Right cardiac atrium (tissue), 5 donors: ENCODE measurements at places on chromosomes 3 and 15.

DNA sequence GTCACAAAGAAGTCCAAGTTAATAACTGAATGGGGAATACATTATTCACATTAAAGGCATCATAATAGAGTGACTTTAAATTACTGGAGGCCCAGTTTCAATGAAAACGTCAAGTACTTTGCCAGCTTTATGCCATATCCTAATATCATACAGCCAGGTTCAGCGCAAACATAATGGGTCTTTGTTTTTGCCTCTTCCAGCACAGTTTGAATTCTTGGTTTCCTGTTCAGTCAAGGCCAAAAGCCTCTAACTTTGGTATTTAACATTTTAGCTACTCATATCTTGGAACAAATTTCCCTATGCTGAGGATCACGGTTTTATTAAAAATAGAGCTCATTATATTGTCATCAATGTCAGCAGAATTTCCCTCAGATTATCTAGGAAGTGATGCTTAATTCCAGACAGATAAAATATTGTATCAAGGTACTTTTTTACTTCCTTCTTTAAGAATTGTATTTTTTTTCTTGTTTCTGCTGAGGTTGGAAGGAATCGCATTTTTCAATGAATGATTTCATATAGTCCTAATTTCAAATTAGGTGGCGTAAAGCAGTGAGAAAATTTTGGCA, 269.2 kb downstream of the THRB start:
- DNase-seq, result no peak

- no peak for DNase-seq
Measured at GRCh38 chr15:69119683-69120395, 40.6 kb upstream of the GLCE start.

DNA sequence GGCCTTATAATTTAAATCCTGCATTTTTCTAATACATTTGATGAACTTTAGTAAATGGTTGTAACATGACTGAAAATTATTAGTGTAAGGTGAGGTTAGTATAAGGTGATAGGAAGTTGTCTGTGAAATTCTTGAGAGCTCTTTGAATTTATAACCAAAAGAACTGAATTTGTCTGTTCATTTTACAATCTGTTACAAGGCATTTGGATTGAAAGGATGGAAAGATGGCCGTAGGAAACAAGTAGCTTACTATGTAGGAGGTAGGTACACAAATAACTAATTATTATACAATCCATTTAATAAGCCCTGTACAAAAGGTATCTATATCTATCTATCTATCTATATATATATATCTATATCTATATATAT, 6.6 kb downstream of the DIPK2A start:
- no peak for DNase-seq

DNA sequence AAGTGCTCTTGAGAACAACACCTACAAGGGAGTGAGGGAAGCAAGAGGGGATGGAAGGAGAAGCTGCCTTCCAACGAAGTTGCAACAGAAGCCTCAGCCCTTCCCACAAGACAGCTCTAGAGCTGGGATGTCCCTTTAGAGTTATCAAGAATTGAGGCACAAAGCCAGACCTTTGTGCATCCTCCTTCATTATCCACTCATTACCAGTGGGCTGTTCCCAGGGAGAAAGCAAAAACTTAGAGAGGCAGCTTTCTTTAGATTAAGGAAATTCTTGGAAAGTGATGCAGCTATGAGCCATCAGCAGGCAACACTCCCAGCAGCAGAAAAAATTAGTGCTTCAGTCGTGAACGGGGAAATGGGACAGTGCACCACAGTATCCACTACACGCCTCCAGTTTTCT, 10.6 kb upstream of the CD96 start:
- DNase-seq, result no peak

GRCh38 chr3:15051531-15051930, 13.6 kb downstream of the MRPS25 start:
- no peak for DNase-seq

GRCh38 chr15:79408041-79408440, 24.1 kb upstream of the MINAR1 start:
- no peak for DNase-seq

DNA sequence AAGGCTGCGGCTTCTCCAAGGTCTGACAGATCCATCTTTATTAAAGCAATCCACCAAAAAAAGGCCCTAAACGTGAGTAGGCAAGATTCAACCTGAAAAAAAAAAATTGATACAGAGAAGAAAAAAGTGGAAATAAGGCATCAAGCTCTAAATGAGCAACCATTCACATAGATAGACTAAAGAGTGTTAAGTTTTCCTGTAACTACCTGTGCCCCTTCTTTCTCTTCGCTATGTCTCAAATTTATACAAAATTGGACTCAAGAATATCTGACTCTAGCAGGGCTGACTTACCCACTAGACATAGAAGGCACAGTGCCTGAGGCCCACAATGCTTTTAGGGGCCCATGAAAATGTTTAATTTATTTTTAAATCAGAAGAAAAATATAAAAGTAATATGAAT, at the start of gene MYH15:
Gene MYH15, minus strand, starts transcription at position 101 of the 400 bp plus-strand sequence. Its CDS starts 66 bp downstream, at position 35.
- DNase-seq, result no peak
